ENCODE measurements at places on chromosomes 13 and 19. TPM values are rescaled to one million over a fixed set of nuclear protein-coding genes. Genes with fewer than 3 reads are reported as not detected.

CERS1 gene
- total RNA-seq = 0.13 TPM

KLK12 gene
- total RNA-seq = not detected

DHX34 gene
- total RNA-seq = 9.4 TPM

C19orf18 gene
- not detected for total RNA-seq

ZFP14 gene
- total RNA-seq = 7.1 TPM

MISP gene
- 0.22 TPM for total RNA-seq

IGFL2 gene
- 0.11 TPM for total RNA-seq

CDX2 gene
- total RNA-seq = not detected

PTGIR gene
- 3.0 TPM for total RNA-seq

ZNF709 gene
- total RNA-seq = 7.7 TPM
